Mesendoderm (in vitro differentiated cells): ENCODE measurements at places on chromosomes 7 and 10.

DNA sequence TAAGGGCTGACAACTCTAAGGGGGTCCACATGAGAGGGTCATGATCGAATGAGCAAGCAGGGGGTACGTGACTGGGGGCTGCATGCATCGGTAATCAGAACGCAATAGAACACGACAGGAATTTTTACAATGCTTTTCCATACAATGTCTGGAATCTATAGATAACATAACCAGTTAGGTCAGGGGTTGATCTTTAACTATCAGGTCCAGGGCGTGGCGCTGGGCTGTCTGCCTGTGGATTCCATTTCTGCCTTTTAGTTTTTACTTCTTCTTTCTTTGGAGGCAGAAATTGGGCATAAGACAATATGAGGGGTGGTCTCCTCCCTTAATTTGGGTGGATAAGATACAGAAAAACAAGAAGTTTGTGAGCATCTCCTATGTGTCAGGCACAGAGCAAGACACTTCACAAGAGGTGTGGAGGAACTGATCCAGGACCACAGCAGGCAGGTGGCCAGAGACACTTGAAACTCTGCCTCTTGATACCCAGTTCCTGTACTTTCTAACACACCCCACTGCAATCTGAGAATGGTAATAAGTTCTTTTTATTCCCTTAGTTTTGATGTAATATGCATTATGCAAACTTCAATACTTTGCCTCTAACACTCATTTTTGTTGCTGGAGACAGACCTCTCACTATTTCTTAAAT lies 18.0 kb upstream of the MRLN start:
- DNase-seq = no peak

- DNase-seq = no peak
Observed at GRCh38 chr10:93072225-93072712, 1.4 kb upstream of the CYP26A1 start.

- DNase-seq = no peak
Observed at GRCh38 chr7:234051-234707, 41.8 kb downstream of the FAM20C start.

GRCh38 chr7:107712025-107712424 lies 31.9 kb upstream of the CBLL1 start:
- DNase-seq = no peak

DNA sequence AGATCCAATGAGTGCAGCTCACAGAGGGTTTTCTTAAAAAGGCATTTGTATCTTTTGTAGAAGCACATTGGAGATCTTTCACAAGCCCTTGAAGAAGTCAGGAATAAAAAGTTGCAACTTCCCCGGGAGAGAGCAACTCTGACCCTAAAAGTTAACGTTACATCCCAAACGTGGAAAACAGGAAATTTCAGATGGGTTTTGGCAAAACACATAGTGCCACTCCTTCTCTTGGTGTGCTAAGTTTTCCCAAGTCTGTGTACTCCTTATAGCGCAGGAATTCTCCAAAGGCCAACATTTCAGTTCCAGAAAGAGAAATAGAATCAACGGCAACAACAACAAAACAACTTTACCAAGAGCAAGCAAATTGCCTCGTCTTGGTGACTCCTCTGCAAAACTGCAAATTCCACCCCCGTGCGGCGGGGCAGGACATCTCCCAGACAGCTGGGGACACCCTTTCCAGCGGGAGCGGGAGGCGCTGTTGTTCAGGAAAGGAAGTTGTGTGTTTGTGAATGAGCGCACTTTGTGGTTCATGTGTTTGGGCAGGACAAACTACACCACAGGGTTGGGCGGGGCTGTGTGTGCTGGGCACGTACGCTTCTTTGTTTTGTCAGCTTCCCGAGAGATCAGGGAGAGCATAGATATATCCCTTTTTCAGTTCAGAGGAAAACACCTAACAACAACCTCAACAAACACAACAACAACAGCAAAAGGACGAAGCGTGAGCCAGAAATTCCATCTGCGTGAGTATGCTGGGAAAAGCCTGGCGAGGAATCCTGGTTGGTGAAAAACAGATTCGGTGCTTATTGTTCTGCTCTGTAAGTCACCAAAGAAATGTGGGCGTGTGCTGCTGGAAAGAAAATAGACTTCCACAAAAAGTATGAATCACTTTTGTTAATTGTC lies 294.7 kb upstream of the PITRM1 start:
- DNase-seq = peak; percentile 87

DNA sequence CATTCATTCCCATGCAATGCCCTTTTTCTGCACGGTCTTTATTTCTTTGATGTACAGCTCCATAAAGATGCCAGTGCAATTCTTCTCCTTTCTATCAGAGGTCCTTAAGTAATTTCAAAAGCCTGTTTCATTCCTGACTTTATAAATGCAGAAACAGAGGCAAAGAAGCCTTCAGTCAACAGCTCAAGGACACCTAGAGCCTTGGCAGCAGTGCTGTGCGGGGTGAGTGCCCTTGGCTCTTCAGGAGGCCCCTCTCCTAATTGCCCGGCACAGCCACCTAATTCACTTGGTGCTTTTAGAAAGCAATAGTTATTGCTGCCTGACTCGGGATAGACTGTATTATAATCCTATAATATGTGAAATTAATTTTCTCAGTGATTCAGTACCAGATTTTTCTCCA lies 169.6 kb upstream of the KLF6 start:
- DNase-seq = no peak

GRCh38 chr7:22944022-22944421 lies 69.9 kb downstream of the HYCC1 start:
- DNase-seq = peak; percentile 45

- DNase-seq = no peak
Observed at GRCh38 chr7:45217358-45217757, 59.8 kb downstream of the RAMP3 start.

GRCh38 chr7:3482147-3482921 lies 181.3 kb downstream of the SDK1 start:
- DNase-seq = peak; percentile 95

- no peak for DNase-seq
Observed at GRCh38 chr10:30970760-30971460, 60.8 kb downstream of the ZNF438 start.

DNA sequence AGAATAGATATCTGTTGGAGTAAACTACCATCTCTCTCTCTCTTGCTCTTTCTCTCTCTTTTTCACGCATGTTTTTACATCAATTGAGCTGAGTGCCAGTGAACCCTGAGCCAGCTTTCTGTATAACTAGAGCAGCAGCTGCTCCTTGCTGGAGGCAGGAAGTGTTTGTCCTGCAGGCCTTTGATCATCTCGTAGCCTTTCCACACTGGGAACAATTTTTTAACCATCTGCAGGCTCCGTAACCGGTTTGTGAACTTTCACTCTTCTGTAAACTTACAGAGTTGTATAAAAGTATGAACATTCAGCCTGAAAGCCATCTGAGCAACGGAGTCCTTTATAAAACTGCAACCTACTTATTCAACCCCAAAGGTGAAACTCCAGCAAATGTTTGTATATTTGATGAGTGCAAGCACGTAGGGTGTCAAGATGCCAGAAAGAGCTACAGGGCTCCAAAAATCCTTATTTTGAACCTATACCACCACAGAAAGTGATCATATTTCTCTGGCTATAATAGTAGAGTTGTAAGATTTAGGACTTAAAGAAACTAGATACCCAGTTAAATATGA lies 162.8 kb upstream of the NFE2L3 start:
- DNase-seq = no peak

DNA sequence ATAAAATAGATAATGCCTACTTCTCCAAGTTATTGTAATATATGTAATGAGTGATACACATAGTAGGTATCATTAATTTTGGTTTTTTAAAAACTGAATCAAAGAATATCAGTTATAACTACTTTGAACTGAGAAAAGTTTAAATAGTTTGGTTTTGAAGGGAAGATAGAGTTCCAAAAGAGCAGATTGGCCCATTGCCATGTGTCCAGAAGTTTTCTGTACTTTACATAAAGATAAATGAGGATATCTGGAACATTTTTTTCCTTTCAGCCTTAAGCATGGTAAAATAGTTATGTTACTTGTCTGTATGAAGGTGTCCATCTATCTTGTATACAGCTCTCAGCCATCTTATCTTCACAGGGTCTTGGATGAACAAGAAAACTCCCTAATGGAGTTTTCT lies 97.9 kb upstream of the MXI1 start:
- no peak for DNase-seq

DNA sequence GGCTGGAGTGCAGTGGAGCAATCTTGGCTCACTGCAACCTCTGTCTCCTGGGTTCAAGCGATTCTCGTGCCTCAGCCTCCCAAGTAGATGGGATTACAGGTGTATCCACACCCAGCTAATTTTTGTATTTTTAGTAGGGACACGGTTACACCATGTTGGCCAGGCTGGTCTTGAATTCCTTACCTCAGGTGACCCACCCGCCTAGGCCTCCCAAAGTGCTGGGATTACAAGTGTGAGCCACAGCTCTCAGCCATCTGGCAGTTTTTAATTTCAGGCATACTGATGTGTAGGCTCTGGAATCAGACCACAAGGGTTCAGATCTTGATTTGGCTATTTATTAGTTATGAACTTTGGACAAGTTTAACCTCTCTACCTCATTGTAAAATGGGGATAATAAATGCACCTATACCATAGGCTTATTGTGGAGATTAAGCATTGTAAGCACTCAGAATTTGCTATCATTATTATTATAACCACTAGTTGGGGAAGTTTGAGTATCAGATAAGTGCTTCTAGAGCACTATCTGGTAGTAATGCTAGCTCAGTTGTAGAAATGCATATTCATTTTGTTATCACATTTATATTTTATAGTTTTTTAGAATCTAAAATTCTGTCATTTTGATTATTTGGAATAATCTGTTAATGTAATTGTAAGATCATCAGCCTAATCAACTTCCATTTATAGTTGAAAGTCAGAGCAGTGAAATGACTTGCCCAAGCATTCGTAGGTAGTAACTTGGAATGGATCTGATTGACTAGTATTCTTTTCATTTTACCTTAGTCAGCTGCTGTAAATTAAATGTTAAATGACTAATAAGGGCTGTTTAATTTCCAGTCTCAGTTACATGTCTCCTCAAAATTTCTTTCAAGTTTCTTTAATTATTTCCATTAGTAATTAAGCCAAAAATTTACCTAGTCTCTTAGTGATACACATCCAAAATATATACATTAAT lies 22.5 kb downstream of the KMT2E start:
- no peak for DNase-seq

GRCh38 chr7:142711746-142712616 lies 37.3 kb upstream of the PRSS1 start:
- peak; percentile 38 for DNase-seq

DNA sequence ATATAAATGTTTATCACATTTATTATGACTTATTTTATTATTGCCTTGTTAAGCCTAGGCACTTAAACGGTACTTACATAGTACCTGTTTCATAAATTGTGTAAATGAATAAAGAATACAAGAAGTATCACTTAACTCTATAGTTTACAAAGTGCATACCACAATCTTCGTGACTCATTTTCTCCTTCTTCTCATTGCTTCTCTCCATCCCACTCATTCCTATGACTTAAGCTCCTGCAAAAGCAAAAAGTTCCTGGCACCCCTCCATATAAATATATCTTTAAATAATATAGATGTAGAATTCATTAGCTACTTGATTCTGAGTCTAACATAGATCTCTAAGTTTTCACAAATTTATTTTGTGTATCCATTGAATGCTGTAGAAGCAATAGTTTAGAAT lies 1382.0 kb upstream of the CELF2 start:
- no peak for DNase-seq

DNA sequence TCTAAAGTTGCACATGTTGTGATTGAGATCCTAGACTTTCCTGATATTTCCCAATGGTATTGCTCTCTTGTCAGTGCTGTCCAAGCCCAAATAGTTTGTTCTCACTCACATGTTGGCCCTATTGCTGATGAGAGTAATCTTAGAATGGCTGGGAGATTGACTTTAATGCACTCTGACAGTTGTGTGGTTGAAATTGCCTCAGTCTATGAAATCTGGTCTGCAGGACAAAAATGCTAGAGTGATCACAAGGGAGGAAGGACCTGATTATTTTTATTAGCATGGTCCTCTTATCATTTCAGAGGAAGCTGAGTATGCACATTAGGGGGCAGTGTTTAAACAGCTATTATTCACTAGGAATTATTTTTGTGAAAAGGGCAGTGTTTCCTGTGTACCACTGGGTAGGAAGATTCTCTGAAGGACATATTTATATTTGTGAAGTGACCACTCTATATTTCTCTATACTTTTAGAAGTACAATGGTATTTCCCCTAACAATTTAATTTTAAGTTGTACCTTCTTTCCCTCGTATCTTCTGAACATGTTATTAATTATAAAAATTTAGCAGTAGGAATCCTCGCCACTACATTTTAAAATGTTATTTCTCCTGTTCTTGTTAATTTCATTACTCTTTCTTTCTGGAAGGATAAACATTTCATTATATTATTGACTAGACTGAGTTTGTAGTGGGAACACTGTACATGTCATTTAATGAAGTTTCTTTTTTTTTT lies 64.4 kb downstream of the SUGCT start:
- DNase-seq = peak; percentile 24

DNA sequence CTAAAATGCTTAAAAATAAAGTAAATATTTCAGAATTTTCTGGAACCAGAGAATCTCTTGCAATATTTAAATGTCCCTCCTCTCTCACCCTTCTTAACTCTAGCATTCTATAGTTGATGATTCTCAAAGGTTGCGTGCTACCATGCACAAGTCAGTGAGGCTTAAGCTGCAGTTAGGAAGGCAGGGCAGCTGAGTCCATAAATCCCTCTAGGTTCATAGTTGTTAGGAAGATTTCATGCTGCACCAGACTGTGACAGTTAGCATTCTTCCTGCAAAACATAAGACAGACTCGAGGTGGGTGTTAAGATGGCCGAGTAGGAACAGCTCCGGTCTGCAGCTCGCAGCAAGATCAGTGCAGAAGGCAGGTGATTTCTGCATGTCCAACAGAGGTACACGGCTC lies 70.6 kb downstream of the MET start:
- no peak for DNase-seq

- DNase-seq = no peak
Observed at GRCh38 chr10:54799506-54799905, 1.5 kb downstream of the PCDH15 start.

DNA sequence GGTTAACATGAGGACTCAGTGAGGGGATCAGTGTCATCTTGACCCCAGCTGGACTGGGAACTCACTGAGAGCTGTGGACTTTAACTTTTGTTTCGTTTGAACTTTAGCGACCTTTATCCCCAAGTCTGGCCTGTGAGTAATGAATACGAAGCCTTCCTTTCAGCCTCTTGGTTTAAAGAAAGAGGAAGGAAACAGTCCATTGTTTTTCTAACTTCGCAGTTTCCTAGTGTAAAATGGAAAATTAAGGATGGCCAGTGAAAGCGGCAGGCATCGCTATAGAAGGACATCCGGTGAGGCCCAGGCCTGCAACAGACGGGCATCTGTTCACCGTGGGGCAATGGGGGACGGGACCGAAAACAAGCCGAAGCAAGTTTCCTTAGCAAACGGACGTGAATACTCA lies 44.1 kb upstream of the ADO start:
- DNase-seq = no peak

DNA sequence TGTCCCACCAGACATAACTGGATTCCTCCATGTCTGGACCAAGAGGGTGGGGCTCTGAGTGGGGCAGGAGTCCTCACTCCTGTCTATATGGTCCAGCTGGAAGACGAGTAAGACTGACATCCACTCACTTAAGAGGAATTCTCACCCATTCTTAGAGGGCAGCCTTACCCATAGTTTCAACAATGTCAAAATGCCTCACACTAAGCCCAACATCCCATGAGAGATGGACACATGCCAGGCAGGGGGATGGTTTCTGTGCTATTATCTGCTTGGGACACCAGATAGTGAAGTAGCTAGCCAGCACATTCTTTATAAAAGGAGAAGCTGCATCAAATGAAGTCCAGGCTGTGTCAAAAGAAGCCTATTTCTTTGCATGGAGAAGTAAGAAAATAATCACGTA lies 4.7 kb upstream of the LANCL2 start:
- no peak for DNase-seq

GRCh38 chr7:127632276-127632910 lies 14.5 kb upstream of the PAX4 start:
- DNase-seq = no peak

- peak; percentile 2 for DNase-seq
Observed at GRCh38 chr7:19455623-19456022, 253.2 kb downstream of the POLR1F start.
